ENCODE measurements at places on chromosomes 11 and 22.

DNA sequence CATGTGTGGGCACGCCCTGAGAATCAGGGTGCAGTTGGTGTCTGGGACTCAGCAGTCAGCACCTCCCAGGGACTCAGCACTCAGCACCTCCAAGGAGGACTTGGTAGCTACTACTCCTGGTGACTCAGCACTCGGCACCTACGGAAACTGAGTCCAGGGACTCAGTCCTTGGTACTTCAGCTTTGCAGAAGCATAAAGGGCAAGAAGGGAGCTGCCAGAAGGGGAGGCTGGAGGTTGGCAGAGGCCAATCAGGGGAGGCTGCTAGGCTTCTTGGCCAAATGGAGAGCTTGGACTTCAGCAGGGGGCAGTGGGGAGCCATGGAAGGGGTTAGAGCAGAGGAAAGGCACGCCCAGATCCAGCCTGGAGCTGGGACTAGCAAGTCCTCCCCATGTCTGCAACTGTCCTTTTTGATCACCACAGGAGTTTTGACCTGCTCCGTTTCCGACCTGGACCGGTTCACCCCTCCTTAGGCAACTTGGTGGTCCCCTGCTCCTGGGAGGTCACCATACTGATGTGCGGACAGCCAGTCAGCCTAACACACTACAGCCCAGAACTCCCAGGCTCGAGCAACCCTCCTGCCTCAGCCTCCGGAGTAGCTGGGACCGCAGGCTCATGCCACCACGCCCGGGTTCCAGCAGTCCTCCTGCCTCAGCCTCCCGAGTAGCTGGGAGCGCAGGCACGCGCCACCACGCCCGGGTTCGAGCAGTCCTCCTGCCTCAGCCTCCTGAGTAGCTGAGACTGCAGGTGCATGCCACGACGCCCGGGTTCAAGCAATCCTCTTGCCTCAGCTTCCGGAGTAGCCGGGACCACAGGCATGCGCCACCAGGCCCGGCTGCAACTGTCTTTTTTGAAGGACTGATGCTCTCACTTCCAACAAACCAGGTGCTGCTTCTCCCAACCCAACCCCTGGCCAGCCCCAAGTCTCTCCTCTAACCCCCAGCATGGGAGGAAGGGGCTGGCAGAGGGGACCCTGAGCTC is 1.5 kb downstream of the ANO9 start:
- no peak overlapping the region for H3K4me3 ChIP-seq
- no peak for DNase-seq
- no peaks in the 10 kb centered on the region for H3K36me3 ChIP-seq
- H3K27ac ChIP-seq = no peak overlapping the region
- H3K4me1 ChIP-seq = peaks cover 45% of the 10 kb centered on the region

DNA sequence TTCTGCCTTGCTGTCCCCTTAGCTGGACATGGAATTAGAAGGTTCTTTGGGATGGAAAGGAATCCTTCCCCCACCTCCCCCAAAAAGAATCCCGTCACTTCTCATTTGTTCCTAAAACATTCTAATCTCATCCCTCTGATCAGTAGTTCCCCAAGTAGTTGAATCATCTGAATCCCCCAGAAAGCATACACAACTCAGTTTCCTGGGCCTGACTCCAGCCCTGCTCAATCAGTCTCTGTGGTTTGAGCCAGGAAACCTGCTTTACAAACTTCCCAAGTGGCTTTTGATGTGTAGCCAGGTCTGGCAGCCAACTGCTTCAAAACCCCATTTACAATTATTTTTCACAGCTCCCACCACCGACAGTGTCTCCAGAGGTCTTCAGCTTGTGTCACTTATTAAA is 20.2 kb downstream of the C22orf31 start:
- H3K27me3 ChIP-seq = no peaks in the 10 kb centered on the region
- H3K4me3 ChIP-seq = no peak overlapping the region
- no peaks in the 10 kb centered on the region for H3K4me1 ChIP-seq
- no peaks in the 10 kb centered on the region for H3K36me3 ChIP-seq

DNA sequence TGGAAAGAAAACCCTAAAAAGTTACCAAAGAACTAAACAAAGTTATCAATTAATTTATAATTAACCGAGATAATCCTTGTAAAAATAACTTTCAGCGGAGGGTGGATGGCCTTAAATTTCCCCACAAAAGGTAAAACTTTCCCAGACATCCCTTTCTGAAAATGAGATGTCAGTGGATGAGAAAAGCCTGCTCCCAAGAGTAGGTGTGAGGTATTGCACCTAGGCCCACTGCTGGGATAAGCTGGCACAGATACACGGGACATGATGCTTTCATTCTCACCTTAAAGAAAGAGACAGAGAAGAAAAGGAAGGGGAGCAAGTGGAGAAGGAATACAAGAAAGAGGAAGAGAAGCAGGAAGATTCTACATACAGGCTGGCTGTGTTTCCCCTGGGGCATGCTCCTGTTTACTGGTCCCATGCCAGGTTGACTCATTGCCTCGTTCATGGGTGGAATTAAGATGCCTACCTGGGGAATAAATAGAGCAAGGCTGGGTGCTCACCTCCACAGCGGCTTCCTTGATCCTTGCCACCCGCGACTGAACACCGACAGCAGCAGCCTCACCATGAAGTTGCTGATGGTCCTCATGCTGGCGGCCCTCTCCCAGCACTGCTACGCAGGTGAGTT is at the start of gene SCGB2A2:
TSS of gene SCGB2A2 (plus strand) at position 505 of the 625 bp plus-strand sequence. CDS start at position 564, 59 bp downstream.
- H3K27me3 ChIP-seq = peaks cover 1% of the 10 kb centered on the region
- no peaks in the 10 kb centered on the region for H3K36me3 ChIP-seq
- no peaks in the 10 kb centered on the region for H3K4me1 ChIP-seq
- no peak for DNase-seq
- no peak within 1 kb of the TSS for H3K4me3 ChIP-seq
- no peak within 1 kb of the TSS for H3K27ac ChIP-seq

- peak; percentile 40 for DNase-seq
- H3K27me3 ChIP-seq = peaks cover 7% of the 10 kb centered on the region
- H3K36me3 ChIP-seq = no peaks in the 10 kb centered on the region
- no peak overlapping the region for H3K4me3 ChIP-seq
- no peaks in the 10 kb centered on the region for H3K4me1 ChIP-seq
These were observed 44.5 kb downstream of the ZNF280B start for GRCh38 chr22:22463855-22464540.

- H3K27me3 ChIP-seq = no peaks in the 10 kb centered on the region
- peaks cover 53% of the 10 kb centered on the region for H3K4me1 ChIP-seq
- DNase-seq = no peak
- H3K27ac ChIP-seq = no peak overlapping the region
- H3K36me3 ChIP-seq = peaks cover 16% of the 10 kb centered on the region
These were observed 2.4 kb downstream of the GNB1L start for GRCh38 chr22:19852177-19852781.

- H3K4me3 ChIP-seq = no peak overlapping the region
- peaks cover 84% of the 10 kb centered on the region for H3K36me3 ChIP-seq
- no peaks in the 10 kb centered on the region for H3K27me3 ChIP-seq
- peaks cover 20% of the 10 kb centered on the region for H3K4me1 ChIP-seq
- no peak overlapping the region for H3K27ac ChIP-seq
These were observed 82.9 kb downstream of the KCNJ1 start for GRCh38 chr11:128784059-128784804.

- H3K36me3 ChIP-seq = no peaks in the 10 kb centered on the region
- DNase-seq = no peak
- no peak overlapping the region for H3K27ac ChIP-seq
- H3K4me1 ChIP-seq = no peaks in the 10 kb centered on the region
- no peak overlapping the region for H3K4me3 ChIP-seq
These were observed 146.0 kb upstream of the SEZ6L start for GRCh38 chr22:26023104-26023775.

- peaks cover 5% of the 10 kb centered on the region for H3K4me1 ChIP-seq
- H3K27ac ChIP-seq = no peak overlapping the region
- no peaks in the 10 kb centered on the region for H3K36me3 ChIP-seq
- no peak overlapping the region for H3K4me3 ChIP-seq
- DNase-seq = no peak
- no peaks in the 10 kb centered on the region for H3K27me3 ChIP-seq
These were observed 40.3 kb upstream of the TTLL12 start for GRCh38 chr22:43227239-43227630.

DNA sequence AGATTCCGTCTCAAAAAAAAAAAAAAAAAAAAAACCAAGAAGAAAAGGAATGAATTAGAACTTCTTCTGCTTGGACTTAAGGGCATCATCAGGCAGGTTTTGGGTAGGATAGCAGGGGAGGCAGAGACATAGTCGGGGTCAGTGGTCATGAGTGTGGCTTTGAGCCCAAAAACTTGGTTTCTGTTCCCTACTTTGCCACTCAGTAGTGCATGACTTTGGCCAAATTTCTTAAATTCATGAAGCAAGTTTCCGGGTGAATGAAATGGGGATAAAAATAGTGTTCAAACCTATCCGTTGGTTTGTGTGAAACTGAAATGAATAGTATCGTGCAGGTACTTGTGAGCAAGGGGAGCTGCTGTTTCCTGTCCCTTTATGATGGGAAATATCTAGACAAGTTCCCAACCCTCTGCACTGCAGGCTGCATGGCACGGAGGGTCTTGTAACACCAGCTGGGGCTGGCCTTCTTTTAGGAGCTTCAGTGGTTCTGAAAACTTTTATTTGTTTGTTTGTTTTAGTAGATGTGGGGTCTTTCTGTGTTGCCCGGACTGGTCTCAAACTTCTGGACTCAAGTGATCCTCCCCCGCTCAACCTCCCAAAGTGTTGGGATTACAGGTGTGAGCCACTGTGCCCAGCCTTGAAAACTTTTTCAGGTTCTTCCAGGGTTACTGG is 18.4 kb downstream of the NEAT1 start:
- peaks cover 35% of the 10 kb centered on the region for H3K4me1 ChIP-seq
- peak overlapping the region; percentile 59 for H3K27ac ChIP-seq
- H3K27me3 ChIP-seq = no peaks in the 10 kb centered on the region
- DNase-seq = peak; percentile 44
- no peak overlapping the region for H3K4me3 ChIP-seq

- no peak overlapping the region for H3K4me3 ChIP-seq
- no peak for DNase-seq
- no peaks in the 10 kb centered on the region for H3K36me3 ChIP-seq
- no peak overlapping the region for H3K27ac ChIP-seq
- peaks cover 76% of the 10 kb centered on the region for H3K4me1 ChIP-seq
- no peaks in the 10 kb centered on the region for H3K27me3 ChIP-seq
These were observed 109.2 kb downstream of the ZBTB16 start for GRCh38 chr11:114168691-114169090.

GRCh38 chr11:113373981-113374560 is 13.5 kb upstream of the ANKK1 start:
- H3K4me3 ChIP-seq = no peak overlapping the region
- peaks cover 4% of the 10 kb centered on the region for H3K36me3 ChIP-seq
- H3K27me3 ChIP-seq = no peaks in the 10 kb centered on the region

GRCh38 chr11:125345421-125346178 is 150.5 kb downstream of the FEZ1 start:
- H3K4me3 ChIP-seq = no peak overlapping the region
- H3K4me1 ChIP-seq = peaks cover 4% of the 10 kb centered on the region
- H3K27me3 ChIP-seq = no peaks in the 10 kb centered on the region
- DNase-seq = no peak

DNA sequence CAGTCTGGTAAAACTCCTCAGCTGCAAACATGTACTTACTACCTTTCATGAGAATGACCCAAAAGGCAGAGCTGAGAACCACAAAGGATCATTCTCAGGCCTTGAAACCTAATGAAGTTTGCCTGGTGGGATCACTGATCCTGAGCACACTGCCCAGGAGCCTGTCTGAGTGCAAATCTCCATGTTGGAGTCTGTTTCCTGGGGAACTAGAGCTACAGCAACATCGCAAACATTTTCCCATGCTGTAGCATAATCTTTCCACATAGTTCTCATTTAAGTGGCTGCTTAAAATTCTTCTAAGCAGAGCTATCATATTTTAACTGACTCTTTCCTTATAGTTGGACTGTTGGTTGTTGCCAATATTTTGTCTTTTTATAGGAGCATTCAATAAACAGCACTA is 58.5 kb downstream of the GUCY1A2 start:
- H3K4me1 ChIP-seq = no peaks in the 10 kb centered on the region
- no peak overlapping the region for H3K4me3 ChIP-seq
- DNase-seq = no peak
- H3K27me3 ChIP-seq = no peaks in the 10 kb centered on the region

DNA sequence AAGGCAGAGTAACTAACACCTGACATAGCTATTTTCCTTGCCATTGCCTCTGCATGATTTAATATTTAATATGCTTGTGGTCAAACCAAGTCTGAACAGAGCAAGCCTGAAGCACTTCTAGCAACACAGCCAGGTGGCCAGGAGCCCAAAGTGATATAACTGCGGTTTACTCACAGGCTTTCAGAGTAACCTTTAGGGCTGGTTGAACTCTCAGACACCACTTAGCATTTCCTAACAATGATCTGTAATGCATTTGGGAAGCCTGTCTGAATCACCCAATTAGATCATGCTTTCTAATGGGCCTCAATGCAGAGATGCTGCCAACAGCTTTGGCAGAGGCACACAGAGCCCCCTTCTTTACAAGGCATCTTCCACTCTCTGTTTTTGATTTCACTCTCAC is 96.1 kb downstream of the FDX1 start:
- DNase-seq = no peak
- no peak overlapping the region for H3K27ac ChIP-seq
- no peaks in the 10 kb centered on the region for H3K27me3 ChIP-seq

GRCh38 chr22:47187176-47187957 is 424.9 kb downstream of the TBC1D22A start:
- no peaks in the 10 kb centered on the region for H3K27me3 ChIP-seq
- H3K4me1 ChIP-seq = no peaks in the 10 kb centered on the region
- no peak for DNase-seq
- H3K36me3 ChIP-seq = no peaks in the 10 kb centered on the region
- no peak overlapping the region for H3K4me3 ChIP-seq

- H3K4me1 ChIP-seq = peaks cover 47% of the 10 kb centered on the region
- H3K36me3 ChIP-seq = no peaks in the 10 kb centered on the region
- H3K4me3 ChIP-seq = peak within 1 kb of the TSS; percentile 94
These were observed at the start of gene KMT5B for GRCh38 chr11:68213135-68213515. Gene KMT5B (minus strand): TSS chr11:68213296. CDS start chr11:68190076, 23,220 bp downstream.

DNA sequence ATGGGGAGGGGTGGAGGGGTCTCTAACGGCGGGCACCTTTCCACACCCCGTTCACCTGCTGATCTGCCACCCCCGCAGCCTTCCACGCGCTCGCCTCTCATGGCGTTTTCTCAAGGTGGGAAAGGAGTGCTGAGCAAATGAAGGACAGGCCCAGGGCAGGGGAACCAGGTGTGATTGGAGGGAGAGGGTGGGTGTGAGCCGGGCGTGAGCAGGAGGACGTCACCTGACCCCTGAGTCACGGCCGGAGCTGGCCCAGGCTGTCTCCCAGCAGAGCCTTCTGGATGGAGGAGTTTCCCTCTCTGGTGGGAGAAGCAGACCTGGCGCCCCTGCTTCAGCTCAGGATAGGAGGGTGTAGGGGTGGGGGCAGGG is 14.0 kb upstream of the ARHGAP8 start:
- H3K36me3 ChIP-seq = no peaks in the 10 kb centered on the region
- no peak overlapping the region for H3K4me3 ChIP-seq
- DNase-seq = no peak

- H3K27ac ChIP-seq = no peak overlapping the region
- H3K4me3 ChIP-seq = no peak overlapping the region
- DNase-seq = no peak
- H3K4me1 ChIP-seq = no peaks in the 10 kb centered on the region
- H3K36me3 ChIP-seq = no peaks in the 10 kb centered on the region
These were observed 156.4 kb upstream of the PITPNB start for GRCh38 chr22:28075358-28075981.

- H3K36me3 ChIP-seq = no peaks in the 10 kb centered on the region
- H3K27me3 ChIP-seq = no peaks in the 10 kb centered on the region
- H3K4me1 ChIP-seq = no peaks in the 10 kb centered on the region
- H3K4me3 ChIP-seq = no peak overlapping the region
These were observed 81.3 kb downstream of the KIRREL3 start for GRCh38 chr11:126919147-126919823.

- H3K4me1 ChIP-seq = no peaks in the 10 kb centered on the region
- no peak for DNase-seq
- no peaks in the 10 kb centered on the region for H3K27me3 ChIP-seq
- no peak overlapping the region for H3K4me3 ChIP-seq
These were observed 900.7 kb downstream of the JRKL start for GRCh38 chr11:97290464-97291041.

- no peak for DNase-seq
- H3K4me3 ChIP-seq = no peak overlapping the region
- H3K27ac ChIP-seq = no peak overlapping the region
- no peaks in the 10 kb centered on the region for H3K27me3 ChIP-seq
- no peaks in the 10 kb centered on the region for H3K36me3 ChIP-seq
These were observed 2.5 kb downstream of the APOBEC3C start for GRCh38 chr22:39016592-39016991.

Data from CD4-positive, CD25-positive, alpha-beta regulatory T cell (primary cell).